NCI-H2081 treated with DMSO at 0.1 percent for 48 hours (cell line): ENCODE measurements at places on chromosomes 7 and 10.

GRCh38 chr10:116692225-116692624 is 50.1 kb downstream of the HSPA12A start:
- no peak for DNase-seq

DNA sequence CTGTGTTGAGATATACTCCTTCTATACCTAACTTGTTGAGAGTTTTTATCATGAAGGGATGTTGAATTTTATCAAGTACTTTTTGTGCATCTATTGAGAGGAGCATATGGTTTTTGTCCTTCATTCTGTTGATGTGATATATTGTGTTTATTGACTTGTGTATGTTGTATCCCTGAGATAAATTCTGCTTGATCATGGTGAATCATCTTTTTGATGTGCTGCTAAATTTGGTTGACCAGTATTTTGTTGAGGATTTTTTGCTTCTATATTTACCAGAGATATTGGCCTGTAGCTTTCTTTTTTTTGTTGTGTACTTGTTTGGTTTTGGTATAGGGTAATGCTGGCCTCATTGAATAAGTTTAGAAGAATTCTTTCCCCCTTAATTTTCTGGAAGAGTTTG is 32.4 kb downstream of the NEURL1 start:
- no peak for DNase-seq

DNA sequence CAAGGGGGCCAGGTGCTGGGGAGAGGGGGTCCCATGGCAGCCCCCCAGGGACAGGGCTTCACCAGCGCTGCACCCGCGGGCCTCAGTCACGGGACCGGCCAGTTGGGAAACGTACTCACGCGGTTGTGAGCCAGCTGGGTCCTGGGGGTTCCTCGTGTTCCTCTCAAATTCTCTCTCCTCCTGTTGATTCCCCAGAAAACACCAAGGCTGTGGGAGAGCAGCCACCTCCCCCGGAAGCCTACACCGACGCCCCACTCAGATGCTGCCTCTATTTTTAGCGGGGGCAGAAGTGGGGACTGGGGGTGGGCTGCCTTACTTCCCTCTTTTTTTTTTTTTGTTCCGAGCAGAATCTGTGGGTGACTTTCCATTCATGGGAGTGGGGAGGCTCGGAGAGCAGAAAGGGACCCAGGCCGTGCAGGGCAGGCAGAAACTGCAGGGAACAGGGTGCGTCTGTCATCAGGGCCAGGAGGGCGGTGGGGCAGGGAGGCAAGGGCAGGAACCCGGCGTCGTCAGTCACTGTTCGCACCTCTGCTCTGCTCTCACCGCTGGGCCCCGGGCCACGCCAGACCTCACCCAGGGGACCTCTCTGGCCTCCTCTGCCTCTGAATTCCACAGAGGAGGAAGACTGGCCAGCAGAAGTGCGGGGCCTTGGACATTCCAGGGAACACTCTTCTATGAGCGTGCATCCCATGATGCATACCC is 63.1 kb downstream of the CARD11 start:
- DNase-seq: no peak

DNA sequence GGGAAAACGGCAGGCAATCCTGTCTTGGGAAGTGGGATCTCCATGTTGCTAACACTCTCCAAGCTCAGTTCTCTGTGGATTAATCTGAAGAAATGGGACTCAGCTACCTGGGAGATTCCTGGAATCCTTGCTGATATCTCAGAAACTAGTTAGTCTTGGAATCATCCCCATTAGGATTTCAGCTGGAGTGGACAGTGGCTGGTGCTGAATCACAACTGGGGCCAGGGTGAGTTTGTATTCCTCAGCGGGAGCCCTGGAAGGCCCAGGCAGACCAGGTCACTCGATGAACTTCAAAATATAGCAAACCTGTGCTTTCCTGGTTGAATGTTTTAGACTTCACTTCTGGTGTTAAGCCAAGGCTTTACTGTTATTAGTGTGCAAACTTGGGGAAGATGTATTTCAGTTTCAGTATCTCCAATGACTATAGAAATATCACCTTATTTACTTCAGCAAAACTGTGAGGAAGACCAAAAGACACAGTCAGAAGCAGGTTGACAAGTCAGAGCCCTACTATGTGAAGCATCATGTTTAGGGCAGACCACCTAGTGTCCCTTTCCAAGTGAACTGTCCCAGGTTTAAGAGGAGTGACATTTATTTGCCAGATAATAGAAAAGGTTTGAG is 126.1 kb downstream of the AOAH start:
- no peak for DNase-seq

- no peak for DNase-seq
Observed at GRCh38 chr7:159016591-159016990, 128.1 kb downstream of the VIPR2 start.

DNA sequence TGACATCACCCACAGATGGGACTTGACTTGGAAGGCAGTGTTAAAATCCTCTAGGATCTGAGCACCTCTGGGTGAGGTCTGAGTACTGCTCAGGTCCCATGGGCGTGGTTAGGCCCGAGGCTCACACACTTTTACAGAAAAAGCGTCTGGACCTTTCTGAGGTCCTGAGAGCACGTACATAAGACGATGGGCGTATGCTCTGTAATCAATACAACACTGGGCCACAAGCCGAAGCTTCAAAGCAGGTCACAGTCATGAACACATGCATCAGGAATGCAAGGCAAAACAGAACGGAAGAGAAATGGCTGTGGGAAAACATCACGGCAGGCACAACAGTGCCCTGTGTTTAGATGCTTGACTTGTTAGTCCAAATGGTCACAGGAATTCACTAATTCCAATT is 112.2 kb downstream of the LARP4B start:
- no peak for DNase-seq
